ENCODE measurements at places on chromosomes 12 and 14. TPM values are rescaled to one million over a fixed set of nuclear protein-coding genes. Genes with fewer than 3 reads are reported as not detected.

DNA sequence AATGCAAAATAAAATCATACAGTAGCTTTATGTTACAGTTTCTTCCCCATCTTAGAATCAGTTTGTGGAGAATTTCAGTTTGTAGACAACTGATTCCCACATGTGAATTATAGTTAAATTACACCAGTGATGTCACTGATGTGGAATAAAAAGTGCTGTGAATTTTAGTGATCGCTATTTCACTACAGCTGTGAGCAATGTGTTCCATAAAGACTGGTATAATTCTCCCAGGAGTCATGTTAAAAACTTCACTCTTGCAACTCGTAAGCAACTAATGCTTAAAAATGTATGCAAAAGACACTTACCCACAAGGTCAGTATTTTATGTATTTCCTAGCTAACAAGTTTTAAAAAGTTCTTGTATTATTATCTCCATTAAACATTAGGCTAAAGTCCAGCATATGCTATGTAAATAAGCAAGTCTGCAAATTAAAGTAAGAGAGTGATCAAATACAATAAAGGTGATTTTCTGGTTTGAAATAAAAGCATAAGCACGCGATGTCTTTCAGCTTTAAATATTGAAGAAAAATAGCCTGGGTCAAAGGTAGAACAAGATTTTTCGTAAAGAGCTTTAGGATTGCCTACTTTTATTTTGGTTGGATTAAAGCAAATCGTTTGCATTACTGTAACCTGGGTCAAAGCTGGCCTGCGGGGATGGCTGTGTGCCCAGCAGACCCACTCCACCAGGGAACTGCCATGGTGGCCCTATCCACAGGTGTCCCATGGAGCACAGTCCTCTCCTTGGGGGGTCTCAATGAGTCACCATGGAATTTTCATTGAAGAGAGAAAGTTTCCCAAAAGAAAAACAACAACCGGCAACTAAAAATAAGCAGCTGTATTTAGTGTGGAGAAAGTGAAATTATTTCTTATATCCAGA is 12.7 kb upstream of the LRIG3 start:
- DNase-seq = no peak

DNA sequence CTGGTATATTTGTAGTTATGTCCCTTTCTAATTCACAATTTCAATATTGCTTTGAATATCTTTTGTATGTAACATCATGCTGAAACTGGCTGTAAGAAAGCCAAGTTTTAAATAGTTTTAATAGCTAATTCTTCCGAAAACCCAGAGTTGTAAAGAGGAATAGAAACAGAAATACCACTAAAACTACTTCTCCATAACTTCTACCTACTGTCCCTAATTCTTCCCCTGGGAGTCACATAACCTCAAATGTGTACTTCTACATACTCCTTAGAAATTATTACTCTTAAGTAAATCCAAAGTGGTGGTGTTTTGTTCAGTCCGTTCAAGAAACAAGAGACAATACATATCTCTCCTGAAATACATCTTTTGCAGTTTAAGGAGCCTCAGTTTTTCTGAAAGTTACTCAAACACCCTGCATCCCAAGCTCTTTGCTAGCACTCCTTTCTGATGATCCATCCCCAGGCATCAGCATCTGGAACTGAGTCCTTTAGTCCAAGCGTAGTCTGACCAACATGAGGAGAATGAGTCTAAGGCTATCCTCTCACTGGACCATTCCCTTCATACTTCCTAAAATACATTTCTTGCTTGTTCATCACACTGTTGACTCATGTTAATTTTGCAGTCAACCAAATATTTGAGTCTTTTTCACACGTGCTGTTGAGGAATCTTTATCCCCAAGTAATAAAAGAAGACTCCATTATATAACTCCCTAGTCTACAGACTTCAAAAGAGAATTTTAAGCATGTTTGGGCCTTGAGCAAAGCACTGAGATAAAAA is 214.3 kb upstream of the NUDT4 start:
- no peak for DNase-seq

- peak; percentile 83 for DNase-seq
Observed at GRCh38 chr14:99785426-99785825, 7.8 kb upstream of the EML1 start.

DNA sequence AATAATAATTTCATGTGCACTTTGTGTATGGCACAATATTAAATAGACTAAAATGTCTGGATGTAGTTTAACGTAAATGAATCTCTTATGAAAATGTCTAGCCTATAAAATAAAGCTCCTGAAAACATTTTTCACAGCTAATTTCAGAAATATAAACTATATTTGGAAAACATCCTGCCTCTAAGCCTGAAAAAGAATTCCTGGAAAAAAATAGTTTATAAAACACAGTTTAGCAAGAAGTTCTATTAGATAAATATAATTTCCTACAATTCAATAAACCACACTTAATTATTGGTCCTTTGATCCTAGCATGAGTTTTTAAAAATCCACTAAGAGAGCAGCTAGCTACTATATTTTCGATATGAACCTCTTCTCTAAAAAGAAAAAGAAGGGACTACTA is 159.9 kb downstream of the ADAMTS20 start:
- no peak for DNase-seq

DNA sequence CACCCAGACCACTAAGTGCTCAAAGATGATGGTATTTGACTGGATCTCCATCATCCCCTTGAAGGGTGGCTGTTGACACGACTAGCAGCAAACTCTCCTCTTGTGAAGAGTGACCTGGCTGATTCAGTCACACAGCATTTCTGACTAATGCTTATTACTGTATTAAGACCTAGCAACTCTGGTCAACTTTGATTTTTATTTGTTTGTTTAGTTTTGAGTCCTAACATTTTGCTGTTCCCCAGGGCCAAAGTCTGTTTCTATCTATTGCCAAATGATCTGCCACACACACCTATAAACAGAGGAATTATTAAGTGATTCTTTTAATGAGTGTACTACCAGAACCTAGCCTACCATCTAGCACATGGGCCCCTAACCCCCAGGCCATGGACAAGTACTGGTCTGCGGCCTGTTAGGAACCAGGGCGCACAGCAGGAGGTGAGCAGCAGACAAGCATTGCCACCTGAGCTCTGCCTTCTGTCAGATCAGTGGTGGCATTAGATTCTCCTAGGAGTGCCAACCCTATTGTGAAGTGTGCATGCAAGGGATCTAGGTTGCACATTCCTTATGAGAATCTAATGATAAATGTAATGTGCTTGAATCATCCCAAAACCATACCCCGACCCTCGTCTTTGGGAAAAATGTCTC is 120.0 kb downstream of the RPS6KA5 start:
- DNase-seq = no peak

DNA sequence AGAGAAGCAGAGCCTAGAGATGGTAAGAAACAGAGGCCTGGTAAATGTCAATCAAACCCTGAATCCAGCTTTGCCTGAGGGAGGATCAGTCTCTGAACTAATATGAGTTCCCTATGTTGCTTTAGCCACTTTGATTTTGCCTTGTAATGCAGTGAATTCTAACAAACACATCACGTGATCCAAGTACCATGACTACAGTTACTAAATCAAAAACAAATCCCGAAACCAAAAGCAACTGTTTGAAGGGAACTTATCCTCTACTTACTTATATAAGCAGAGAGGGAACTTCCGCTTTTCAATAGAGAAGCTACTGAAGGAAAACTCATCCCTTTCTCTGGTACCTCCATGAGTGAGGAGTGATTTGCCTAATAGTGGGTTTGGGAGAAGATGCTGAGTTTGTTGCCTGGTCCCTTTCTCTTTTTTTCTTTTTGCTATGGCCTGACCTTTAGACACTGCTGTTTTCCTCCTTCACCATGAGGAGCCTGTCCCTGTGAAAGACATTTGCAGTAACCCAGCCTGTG is 7.7 kb upstream of the PPTC7 start:
- no peak for DNase-seq

- peak; percentile 39 for DNase-seq
Observed at GRCh38 chr12:121202407-121203355, 7.2 kb upstream of the P2RX4 start.

DNA sequence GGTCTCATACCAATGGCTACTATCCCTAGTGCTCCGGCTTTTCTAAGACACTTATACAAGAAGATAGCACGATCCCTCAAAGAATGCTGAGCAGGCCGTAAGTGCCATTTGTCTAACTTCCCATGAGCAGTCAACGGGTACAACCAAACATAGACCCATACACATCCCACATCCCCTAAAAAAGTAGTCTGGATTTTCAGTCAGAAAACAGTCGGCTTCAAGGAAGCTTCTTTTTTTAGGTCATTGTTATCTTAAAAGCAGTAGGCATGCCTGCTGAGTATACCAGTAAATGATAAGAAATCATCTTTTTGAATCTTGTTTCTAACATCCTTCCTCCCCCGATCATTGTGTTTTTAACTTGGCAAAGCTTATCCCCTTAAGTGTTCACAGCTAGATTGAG is 19.8 kb downstream of the OSBPL8 start:
- no peak for DNase-seq

DNA sequence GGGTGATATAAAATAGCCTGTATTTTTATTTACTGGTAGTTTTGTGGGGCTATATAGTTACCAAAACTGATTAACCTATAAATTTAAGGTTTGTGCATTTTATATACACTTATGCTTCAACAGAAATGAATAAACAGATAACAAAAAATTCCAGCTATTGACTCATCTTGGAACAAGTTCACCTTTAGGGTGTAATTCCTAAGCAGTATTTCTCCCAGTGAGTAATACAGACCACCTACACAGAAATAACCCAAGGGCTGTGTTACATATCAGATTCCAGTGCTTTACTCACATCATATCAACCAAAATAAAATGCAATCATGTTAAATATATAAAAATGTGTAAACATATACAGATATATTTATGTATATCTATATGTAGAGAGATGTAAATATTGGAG is 345.6 kb downstream of the ADAMTS20 start:
- no peak for DNase-seq

- DNase-seq = no peak
Observed at GRCh38 chr12:102730996-102731395, 186.0 kb downstream of the PAH start.

DNA sequence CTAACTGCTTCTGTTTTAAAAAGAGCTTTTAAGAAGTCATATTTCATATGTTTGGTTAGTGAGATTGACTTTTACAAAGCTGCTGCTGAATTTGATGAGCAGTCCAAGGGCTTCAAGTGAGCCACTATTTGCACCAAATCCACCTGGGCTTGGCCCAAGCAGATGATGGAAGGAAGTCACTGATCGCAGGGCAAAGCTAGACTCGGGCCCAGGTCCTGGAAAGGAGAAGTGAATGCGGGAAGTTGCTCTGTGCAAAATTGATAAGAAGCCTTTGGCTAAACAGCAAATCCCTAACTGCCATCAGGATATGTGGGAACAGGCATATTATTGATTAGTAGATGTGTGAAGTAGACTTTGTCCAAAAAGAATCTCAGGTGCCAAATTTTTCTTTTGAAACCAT is 30.5 kb downstream of the PLXNC1 start:
- DNase-seq = no peak

GRCh38 chr14:90288651-90289355 is 32.5 kb downstream of the PSMC1 start:
- DNase-seq = peak; percentile 29

GRCh38 chr12:28237423-28237822 is 47.2 kb downstream of the CCDC91 start:
- no peak for DNase-seq

DNA sequence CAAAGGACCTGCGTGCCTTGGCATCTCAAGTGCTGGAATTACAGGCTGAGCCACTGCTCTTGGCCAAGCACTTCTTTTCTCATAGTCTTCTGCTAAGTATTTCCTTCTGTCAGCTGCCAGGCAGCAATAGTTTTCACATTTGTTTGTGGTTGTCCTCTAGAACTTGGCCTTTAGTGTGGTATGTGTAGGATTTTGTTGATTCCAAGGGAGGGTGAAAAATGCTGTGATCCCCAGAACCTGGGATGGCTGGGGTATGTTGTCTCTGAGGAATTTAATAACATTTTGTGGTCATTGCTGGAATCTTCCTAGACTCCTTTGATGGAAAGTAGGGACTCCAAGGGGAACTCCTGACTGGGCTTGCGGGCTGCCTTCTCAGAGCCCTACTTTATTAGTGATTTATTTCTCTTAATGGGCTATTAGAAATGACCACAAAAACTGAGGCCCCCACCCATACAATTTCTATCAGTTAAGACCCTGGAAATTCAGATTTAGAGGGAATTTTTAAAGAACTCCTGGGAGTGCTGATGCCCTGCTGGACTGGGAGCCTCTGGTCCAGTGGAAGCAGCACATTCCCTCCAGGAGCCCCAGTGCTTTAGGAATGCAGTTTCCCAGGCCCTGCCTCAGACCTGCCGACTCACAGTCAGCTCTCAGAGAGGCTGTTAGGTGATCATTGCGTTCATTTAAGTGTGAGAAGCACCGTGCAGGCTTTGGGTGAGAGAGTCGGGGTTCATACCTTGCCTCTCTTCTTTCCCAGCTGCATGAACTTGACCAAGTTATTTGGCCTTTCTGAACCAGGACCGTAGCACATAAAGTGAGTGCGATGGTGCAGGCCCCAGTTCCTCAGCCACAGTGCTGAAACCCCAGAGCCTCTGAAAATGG is 22.7 kb downstream of the TRAF3 start:
- no peak for DNase-seq

- no peak for DNase-seq
Observed at GRCh38 chr12:64160021-64160710, 61.9 kb downstream of the KICS2 start.

- DNase-seq = no peak
Observed at GRCh38 chr14:34184126-34184525, 233.3 kb upstream of the EGLN3 start.

DNA sequence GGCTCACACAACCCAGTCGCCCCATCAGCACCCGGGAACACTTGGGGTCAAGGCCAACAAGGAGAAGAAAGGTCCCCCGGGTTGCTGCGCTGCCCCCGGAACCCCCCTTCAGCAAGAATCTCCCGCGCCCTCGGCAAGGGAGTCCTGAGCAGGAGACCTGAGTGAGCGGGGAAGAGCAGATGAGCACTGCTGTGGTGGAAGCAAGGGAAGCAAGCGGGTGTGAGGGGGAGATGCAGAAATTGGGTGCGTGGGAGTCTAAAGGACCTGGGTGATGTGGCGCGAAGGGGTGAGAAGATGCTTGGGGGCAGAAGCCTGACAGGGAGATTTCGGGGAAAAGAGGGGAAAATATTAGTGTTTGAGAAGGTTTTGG is 105.5 kb upstream of the PRB2 start:
- no peak for DNase-seq

- DNase-seq = no peak
Observed at GRCh38 chr12:73308747-73309146, 1036.6 kb downstream of the TRHDE start.

DNA sequence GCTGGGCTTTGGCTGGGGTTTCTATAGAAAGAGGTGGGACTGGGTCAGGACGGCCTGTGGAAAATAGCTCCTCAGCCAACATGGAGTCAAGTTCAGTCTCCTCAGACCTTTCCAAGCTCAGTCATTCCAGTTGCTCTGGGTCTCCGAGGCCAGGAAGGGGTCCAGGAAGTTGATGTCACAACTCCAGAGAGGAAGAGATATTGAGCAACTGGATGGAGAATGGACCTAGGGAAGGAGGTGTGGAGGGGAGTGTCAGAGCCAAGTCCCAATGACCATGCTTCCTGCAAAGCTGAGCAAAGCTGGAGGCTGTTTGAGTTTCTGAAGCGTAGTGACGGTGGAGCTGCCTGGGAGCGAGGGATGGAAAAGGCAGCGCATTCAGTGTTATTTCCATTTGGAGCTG is 86.1 kb downstream of the SLC24A4 start:
- no peak for DNase-seq

CMA1 gene
- polyA plus RNA-seq = not detected

COCH gene
- 43.7 TPM for polyA plus RNA-seq

PRKD1 gene
- polyA plus RNA-seq = 10.4 TPM

NFATC4 gene
- polyA plus RNA-seq = 11.6 TPM

MBIP gene
- polyA plus RNA-seq = 32.6 TPM
